ENCODE measurements at places on chromosomes 4 and X. TPM values are rescaled to one million over a fixed set of nuclear protein-coding genes. Genes with fewer than 3 reads are reported as not detected.
A peak's percentile ranks its signal among the peaks of the same experiment; 100 is the strongest.

The SH3BGRL gene
- 108 TPM for total RNA-seq

- H3K4me1 ChIP-seq = no peaks in the 10 kb centered on the region
- H3K27ac ChIP-seq = no peak overlapping the region
- no peak overlapping the region for H3K4me3 ChIP-seq
Measured at GRCh38 chr4:98648602-98649001, 9.8 kb downstream of the TSPAN5 start.

DNA sequence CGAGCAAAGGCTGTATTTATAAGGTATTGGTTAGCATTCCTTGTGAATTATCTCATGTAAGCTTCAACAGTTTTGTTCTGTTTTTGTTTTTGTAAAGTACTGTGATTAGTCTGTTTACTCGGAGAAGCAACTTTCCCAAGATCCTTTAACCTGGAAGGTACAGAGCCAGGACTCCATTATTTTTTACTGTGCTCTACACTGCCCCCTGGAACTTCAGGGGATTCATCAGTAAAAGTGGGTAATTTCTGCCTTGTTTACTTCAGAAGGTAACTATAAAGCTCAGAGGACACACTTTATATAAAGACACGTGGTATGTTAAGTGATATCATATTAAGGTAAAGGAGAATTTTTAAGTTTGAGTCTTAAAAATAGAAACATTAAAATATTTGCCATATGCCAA, 124.9 kb downstream of the IQCM start:
- H3K27ac ChIP-seq = no peak overlapping the region
- no peak overlapping the region for H3K4me3 ChIP-seq
- H3K36me3 ChIP-seq = no peaks in the 10 kb centered on the region
- H3K27me3 ChIP-seq = no peaks in the 10 kb centered on the region
- no peak for DNase-seq

- H3K4me1 ChIP-seq = no peaks in the 10 kb centered on the region
- H3K27me3 ChIP-seq = no peaks in the 10 kb centered on the region
- no peaks in the 10 kb centered on the region for H3K36me3 ChIP-seq
- no peak overlapping the region for H3K27ac ChIP-seq
- no peak overlapping the region for H3K4me3 ChIP-seq
Measured at GRCh38 chrX:30939928-30940327, 50.9 kb upstream of the TAB3 start.

GRCh38 chr4:13865871-13866669, 238.5 kb upstream of the BOD1L1 start:
- H3K4me1 ChIP-seq = no peaks in the 10 kb centered on the region
- no peak overlapping the region for H3K4me3 ChIP-seq

DNA sequence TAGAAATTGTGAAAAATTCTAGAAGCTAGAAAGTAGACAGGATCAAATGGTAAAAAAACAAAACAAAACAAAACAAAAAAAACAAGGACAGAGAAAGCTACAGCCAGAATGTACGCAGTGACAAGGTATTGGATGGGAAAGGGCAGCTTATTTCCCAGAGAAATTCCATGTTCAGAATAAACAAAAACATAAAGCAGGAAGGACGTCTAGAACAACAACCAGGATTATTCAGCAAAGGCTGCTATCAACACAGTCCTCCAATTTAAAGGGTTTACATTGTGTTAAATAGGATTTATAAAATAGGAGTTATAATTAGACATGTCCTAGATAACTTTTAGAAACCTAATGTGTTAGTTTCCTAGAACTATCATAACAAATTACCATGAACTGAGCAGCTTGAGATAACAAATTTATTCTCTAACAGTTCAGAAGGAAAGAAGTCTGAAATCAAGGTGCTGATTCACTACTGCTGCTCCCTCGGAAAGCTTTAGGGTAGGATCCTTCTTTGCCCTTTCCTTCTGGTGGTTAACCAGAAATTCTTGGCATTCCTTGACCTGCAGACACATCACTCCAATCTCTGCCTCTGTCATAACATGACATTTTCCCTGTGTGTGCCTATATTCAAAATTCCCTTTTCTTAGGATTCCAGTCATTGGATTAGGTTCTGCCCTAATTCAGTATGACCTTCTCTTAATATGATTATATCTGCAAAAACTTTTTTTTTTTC, 175.6 kb downstream of the SNCA start:
- H3K27ac ChIP-seq = no peak overlapping the region
- no peaks in the 10 kb centered on the region for H3K27me3 ChIP-seq
- DNase-seq = no peak
- no peak overlapping the region for H3K4me3 ChIP-seq
- H3K4me1 ChIP-seq = no peaks in the 10 kb centered on the region
- H3K36me3 ChIP-seq = no peaks in the 10 kb centered on the region

DNA sequence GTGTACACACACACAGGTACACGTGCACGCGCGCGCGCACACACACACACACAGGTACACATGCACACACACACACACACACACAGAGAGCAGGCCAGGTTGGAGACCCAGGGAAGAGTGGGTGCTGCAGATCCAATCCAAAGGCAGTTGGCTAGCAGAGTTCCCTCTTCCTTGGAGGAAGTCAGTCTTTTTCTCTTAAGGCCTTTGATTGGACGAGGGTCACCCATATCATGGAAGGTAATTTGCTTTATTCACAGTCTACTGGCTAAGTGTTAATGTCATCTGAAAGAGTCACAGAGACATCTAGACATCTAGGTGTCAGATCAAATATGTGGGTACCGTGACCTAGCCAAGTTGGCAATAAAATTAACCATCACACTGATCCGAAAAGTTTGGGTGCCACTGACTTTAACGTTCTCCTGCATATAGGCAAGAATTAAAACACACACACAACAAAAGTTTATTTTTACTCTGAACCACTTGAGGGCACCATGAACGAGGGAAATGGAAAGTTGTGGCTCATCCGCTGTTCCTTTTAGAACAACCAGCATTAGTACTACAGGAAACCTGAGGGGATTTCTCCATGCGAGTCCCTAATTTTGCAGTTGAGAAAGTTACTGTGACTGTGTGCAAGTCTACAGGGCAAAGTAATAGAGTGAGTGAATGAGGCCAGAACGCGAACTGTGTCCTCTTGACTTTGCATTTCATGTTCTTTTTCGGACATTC, 66.0 kb upstream of the STOX2 start:
- no peak overlapping the region for H3K27ac ChIP-seq
- H3K27me3 ChIP-seq = no peaks in the 10 kb centered on the region
- no peaks in the 10 kb centered on the region for H3K4me1 ChIP-seq
- DNase-seq = no peak
- H3K4me3 ChIP-seq = no peak overlapping the region
- H3K36me3 ChIP-seq = no peaks in the 10 kb centered on the region

GRCh38 chr4:5957076-5957475, 61.2 kb downstream of the C4orf50 start:
- no peaks in the 10 kb centered on the region for H3K36me3 ChIP-seq
- no peaks in the 10 kb centered on the region for H3K4me1 ChIP-seq
- no peak overlapping the region for H3K27ac ChIP-seq
- no peak for DNase-seq
- no peak overlapping the region for H3K4me3 ChIP-seq

The DUSP21 gene
- total RNA-seq = not detected

GRCh38 chrX:118764122-118764521, 36.7 kb downstream of the IL13RA1 start:
- no peaks in the 10 kb centered on the region for H3K36me3 ChIP-seq
- no peak overlapping the region for H3K4me3 ChIP-seq

The XG gene
- total RNA-seq = 2.5 TPM

DNA sequence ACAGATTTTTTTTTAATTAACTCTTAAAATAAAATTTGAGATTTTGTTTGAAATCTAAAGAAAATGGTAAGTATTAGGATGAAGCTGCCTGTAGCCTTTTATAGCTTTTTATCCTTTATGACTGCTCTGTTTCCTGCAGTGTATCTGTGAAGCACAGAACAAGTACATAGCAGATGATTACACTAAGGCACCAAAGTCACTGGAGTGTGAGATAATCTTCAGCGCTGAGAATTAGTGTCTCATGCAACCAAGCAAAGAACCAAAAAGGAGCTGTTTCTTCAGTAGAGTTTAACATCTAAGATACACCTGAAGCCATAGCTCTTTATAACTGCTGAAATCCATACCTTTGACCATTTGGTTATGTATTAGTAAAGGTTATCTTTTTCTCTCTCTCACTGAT, 1989.8 kb upstream of the PCDH10 start:
- no peak overlapping the region for H3K4me3 ChIP-seq
- H3K27me3 ChIP-seq = no peaks in the 10 kb centered on the region
- no peak overlapping the region for H3K27ac ChIP-seq
- peaks cover 4% of the 10 kb centered on the region for H3K4me1 ChIP-seq
- DNase-seq = no peak

The VSIG4 gene
- total RNA-seq = 31.5 TPM

DNA sequence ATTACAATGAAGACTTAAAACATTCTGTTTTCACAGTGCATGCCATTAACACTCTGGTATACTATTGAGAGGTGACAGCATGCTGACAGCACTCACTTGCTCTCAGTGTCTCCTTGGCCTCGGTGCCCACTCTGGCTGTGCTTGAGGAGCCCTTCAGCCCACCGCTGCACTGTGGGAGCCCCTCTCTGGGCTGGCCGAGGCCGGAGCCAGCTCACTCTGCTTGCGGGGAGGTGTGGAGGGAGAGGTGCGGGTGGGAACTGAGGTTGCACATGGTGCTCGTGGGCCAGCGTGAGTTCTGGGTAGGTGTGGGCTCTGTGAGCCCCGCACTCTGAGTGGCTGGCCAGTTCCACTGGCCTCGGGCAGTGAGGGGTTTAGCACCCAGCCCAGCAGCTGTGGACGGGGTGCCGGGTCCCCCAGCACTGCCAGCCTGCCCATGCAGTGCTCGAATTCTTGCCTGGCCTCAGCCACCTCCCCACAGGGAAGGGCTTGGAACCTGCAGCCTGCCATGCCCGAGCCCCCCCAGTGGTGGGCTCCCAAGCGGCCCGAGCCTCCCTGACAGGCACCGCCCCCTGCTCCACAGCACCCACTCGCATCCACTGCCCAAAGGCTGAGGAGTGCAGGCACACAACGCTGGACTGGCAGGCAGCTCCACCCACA, 135.3 kb upstream of the AR start:
- DNase-seq = no peak
- no peaks in the 10 kb centered on the region for H3K4me1 ChIP-seq
- no peak overlapping the region for H3K4me3 ChIP-seq
- H3K27ac ChIP-seq = no peak overlapping the region

GRCh38 chr4:180060159-180060889, 2182.9 kb upstream of the TENM3 start:
- no peaks in the 10 kb centered on the region for H3K4me1 ChIP-seq
- no peak overlapping the region for H3K27ac ChIP-seq

GRCh38 chr4:4603067-4603466, 61.2 kb upstream of the STX18 start:
- H3K27ac ChIP-seq = no peak overlapping the region
- no peak overlapping the region for H3K4me3 ChIP-seq
- no peaks in the 10 kb centered on the region for H3K27me3 ChIP-seq
- no peaks in the 10 kb centered on the region for H3K4me1 ChIP-seq
- H3K36me3 ChIP-seq = no peaks in the 10 kb centered on the region

GRCh38 chr4:182289809-182290208, 46.6 kb downstream of the TENM3 start:
- no peak overlapping the region for H3K4me3 ChIP-seq
- no peaks in the 10 kb centered on the region for H3K27me3 ChIP-seq
- DNase-seq = no peak
- H3K27ac ChIP-seq = no peak overlapping the region

- no peaks in the 10 kb centered on the region for H3K36me3 ChIP-seq
- no peaks in the 10 kb centered on the region for H3K4me1 ChIP-seq
- no peak overlapping the region for H3K4me3 ChIP-seq
- DNase-seq = no peak
- H3K27me3 ChIP-seq = no peaks in the 10 kb centered on the region
Measured at GRCh38 chr4:82381235-82381634, 7.4 kb upstream of the HNRNPD start.

- no peak overlapping the region for H3K4me3 ChIP-seq
- H3K4me1 ChIP-seq = no peaks in the 10 kb centered on the region
- no peak for DNase-seq
- H3K36me3 ChIP-seq = no peaks in the 10 kb centered on the region
- H3K27ac ChIP-seq = no peak overlapping the region
Measured at GRCh38 chrX:29257521-29257920, 670.3 kb downstream of the IL1RAPL1 start.

The COX7B2 gene
- total RNA-seq = not detected

GRCh38 chrX:68719904-68720614, 72.6 kb downstream of the STARD8 start:
- H3K4me3 ChIP-seq = no peak overlapping the region
- no peaks in the 10 kb centered on the region for H3K27me3 ChIP-seq
- H3K27ac ChIP-seq = no peak overlapping the region
- peak; percentile 7 for DNase-seq

DNA sequence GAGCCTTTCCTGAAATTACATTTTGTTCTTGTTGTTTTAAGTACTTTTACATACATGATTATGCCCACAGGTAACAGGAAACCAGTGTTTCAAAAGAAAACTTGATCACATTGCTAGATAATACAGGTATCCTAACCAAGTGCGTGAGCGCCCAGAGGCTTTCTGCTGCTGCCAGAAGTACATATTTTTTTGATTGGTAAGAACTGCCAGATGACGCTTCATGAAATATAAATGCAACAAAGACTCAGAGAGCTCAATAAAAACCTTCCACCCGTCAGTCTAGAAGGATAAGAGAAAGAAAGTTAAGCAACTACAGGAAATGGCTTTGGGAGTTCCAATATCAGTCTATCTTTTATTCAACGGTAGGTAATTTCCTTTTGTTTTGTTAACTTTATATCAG, at the start of gene EPGN:
Gene EPGN, plus strand, starts transcription at position 256 of the 400 bp plus-strand sequence. Its CDS starts 64 bp downstream, at position 320.
- H3K36me3 ChIP-seq = no peaks in the 10 kb centered on the region
- DNase-seq = peak; percentile 35
- H3K27me3 ChIP-seq = no peaks in the 10 kb centered on the region

DNA sequence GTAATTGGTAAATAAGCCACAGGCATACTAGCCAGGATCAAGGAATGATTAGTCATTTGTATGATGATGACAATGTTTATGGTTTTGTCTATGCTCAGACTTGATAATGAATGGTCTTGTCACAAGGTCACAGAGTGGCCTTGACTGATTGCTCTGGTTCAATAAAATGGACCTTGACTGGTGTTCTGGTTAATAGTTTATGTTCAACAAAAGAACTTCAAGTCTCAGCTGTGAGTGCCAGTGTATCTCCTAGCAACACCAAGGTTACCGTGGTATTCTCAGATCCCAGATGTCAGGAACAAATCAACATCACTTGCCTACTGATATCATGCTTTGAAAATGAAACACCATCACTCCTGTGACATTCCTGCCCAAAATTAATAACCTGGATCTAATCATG, 16.3 kb upstream of the LRAT start:
- H3K4me3 ChIP-seq = no peak overlapping the region
- no peak overlapping the region for H3K27ac ChIP-seq
- H3K27me3 ChIP-seq = no peaks in the 10 kb centered on the region
- DNase-seq = no peak

GRCh38 chr4:20193141-20193936, 58.4 kb upstream of the SLIT2 start:
- H3K4me3 ChIP-seq = no peak overlapping the region
- H3K27ac ChIP-seq = no peak overlapping the region
- no peaks in the 10 kb centered on the region for H3K36me3 ChIP-seq
- no peaks in the 10 kb centered on the region for H3K27me3 ChIP-seq
- no peak for DNase-seq

GRCh38 chr4:64824591-64824990, 415.3 kb upstream of the TECRL start:
- H3K4me1 ChIP-seq = no peaks in the 10 kb centered on the region
- no peak for DNase-seq
- H3K4me3 ChIP-seq = no peak overlapping the region
- no peak overlapping the region for H3K27ac ChIP-seq
- no peaks in the 10 kb centered on the region for H3K36me3 ChIP-seq

- no peak overlapping the region for H3K4me3 ChIP-seq
- no peaks in the 10 kb centered on the region for H3K4me1 ChIP-seq
- H3K27ac ChIP-seq = no peak overlapping the region
- no peaks in the 10 kb centered on the region for H3K36me3 ChIP-seq
Measured at GRCh38 chr4:29151584-29151983, 1568.6 kb upstream of the PCDH7 start.

The PAGE2 gene
- 12.8 TPM for total RNA-seq
